ENCODE measurements at places on chromosomes 2 and 18. TPM values are rescaled to one million over a fixed set of nuclear protein-coding genes. Genes with fewer than 3 reads are reported as not detected.

Gene ACMSD
- total RNA-seq, result not detected

Gene ZNF385B
- not detected for total RNA-seq

Gene TRIM43
- not detected for total RNA-seq

Gene MRPL53
- total RNA-seq, result 38.0 TPM

Gene ASXL3
- 0.66 TPM for total RNA-seq

Gene CCDC150
- total RNA-seq, result 3.9 TPM

Gene CHMP3
- 73.3 TPM for total RNA-seq

Gene DUSP2
- total RNA-seq, result 1.0 TPM

Gene CAPN13
- not detected for total RNA-seq

Gene AQP12B
- not detected for total RNA-seq

Gene DYNAP
- not detected for total RNA-seq

Gene SERPINB11
- not detected for total RNA-seq

Gene BCL11A
- total RNA-seq, result under 0.01 TPM

Gene AP1S3
- 3.3 TPM for total RNA-seq

Gene PKP4
- total RNA-seq, result 32.6 TPM

Gene SAG
- total RNA-seq, result not detected

Gene M1AP
- total RNA-seq, result not detected

Gene MROH2A
- total RNA-seq, result not detected

Gene ZBTB7C
- 0.33 TPM for total RNA-seq

Gene RND3
- total RNA-seq, result 559 TPM

Gene ASPRV1
- 0.33 TPM for total RNA-seq
